ENCODE measurements at places on chromosomes 2 and 18. TPM values are rescaled to one million over a fixed set of nuclear protein-coding genes. Genes with fewer than 3 reads are reported as not detected.
A peak's percentile ranks its signal among the peaks of the same experiment; 100 is the strongest.

DNA sequence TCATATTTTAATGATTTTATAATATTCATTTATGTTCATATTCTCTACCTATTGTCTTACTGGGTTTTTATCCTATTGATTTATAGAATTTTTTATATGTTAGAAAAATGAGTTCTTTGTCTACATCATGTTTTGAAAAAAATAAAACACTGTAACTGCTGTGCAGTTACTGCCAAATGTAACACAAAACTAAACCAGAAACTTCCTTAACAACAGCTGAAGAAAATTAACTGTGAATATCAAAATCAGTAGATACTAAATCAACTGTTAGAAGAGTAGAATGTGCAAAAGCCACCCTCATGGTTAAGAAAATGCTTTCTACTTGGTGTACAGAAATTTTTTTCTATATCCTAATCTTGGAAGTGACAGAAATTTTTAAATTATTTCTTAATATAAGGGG is 69.5 kb downstream of the PTRHD1 start:
- DNase-seq: no peak

GRCh38 chr18:666177-666576 is 8.7 kb downstream of the TYMS start:
- DNase-seq: no peak

- DNase-seq: no peak
These were observed 622 bp downstream of the RAB12 start for GRCh38 chr18:8609659-8610458.

DNA sequence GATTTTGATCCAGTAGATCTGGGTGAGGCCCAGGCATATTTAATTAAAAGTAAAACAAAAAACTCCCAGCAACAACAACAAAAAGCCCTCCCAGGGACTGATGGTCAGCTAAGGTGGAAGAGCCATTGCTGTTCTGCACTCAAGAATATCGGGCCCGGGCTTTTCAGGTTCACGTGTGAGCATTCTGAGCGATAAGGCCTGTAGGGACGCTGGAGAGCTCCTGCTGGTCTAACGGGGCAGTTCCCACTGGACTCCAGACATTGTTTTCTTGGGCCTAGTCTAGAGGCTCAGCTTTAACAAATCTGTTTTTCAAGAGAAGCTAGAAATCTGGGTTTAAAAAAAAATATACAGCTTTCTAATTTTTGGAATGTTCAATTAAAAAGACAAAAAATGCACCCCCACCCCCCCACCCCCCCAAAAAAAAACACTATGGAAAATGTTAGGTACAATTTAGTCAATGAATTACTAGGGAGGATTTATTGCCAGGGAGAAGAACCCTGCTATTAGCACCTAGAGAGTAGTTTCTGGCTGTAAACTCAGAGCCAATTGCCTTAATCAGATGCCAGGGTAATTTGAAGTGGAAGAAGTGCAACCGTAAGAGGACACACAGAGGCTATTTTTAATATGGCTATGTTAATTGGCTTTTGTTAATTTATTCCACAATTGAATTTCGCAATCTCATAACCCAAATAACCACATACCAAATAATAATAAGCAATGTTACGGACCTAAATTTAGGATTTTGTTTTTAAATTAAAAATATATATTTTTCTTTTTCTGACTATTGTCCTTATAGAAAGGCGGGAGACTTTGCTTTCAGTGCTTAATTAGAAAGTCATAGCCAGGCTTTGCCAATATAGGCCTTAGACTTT is 78.9 kb downstream of the MAP4K4 start:
- DNase-seq: peak; percentile 36

DNA sequence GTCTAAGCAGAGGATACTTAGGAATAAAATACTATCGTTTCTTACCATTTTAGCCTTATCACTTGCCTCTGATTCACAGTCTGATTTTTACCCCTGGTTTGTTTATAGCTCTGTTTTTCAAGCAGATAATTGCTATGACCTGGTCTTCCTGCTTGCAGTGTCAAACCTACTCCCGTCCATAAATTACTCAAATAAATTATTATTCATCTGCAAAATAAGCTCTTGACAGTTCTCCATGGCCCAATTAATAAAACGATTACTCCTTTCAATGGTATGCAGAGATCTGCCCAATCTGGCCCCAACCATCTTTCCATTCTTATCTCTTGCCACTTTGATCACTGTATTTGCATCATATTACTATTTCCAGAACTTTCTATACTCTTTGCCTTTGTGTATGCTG is 354.0 kb downstream of the CCDC85A start:
- no peak for DNase-seq

DNA sequence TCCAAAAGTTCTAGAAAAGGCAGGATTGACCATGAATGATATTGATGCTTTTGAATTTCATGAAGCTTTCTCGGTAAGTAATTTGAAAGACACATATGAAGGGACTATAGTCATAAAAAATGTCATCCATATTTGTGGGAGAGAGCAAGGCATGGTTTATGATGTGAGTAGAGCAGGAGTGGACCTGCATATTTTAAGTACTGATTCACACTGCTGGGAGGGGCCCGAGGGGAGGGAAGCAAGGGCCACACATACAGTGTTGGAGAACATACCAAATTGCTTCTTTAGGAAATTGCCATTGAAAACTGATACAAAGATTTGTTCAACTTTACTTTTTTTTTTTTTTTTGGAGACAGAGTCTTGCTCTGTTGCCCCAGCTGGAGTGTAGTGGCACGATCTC is 39.4 kb downstream of the HADHB start:
- DNase-seq: no peak

- no peak for DNase-seq
These were observed 3.7 kb downstream of the BCL2 start for GRCh38 chr18:63315876-63316275.

The VWC2L gene
- 4.3 TPM for total RNA-seq

- no peak for DNase-seq
These were observed 36.5 kb downstream of the POLR1A start for GRCh38 chr2:86069091-86069685.

The VWA3B gene
- 0.73 TPM for total RNA-seq

The REG1B gene
- not detected for total RNA-seq

The EMILIN1 gene
- total RNA-seq: 2.4 TPM

The KCNG3 gene
- total RNA-seq: 0.27 TPM

The PLCD4 gene
- 1.2 TPM for total RNA-seq

Measured in cerebellum (tissue), 4 donors.